ENCODE measurements at places on chromosomes 3 and 15. TPM values are rescaled to one million over a fixed set of nuclear protein-coding genes. Genes with fewer than 3 reads are reported as not detected.

- H3K27ac ChIP-seq, result no peak overlapping the region
- H3K4me1 ChIP-seq, result no peaks in the 10 kb centered on the region
- DNase-seq, result no peak
- H3K27me3 ChIP-seq, result no peaks in the 10 kb centered on the region
- H3K36me3 ChIP-seq, result no peaks in the 10 kb centered on the region
- H3K4me3 ChIP-seq, result no peak overlapping the region
These were observed 23.4 kb downstream of the DZIP1L start for GRCh38 chr3:138092023-138092422.

DNA sequence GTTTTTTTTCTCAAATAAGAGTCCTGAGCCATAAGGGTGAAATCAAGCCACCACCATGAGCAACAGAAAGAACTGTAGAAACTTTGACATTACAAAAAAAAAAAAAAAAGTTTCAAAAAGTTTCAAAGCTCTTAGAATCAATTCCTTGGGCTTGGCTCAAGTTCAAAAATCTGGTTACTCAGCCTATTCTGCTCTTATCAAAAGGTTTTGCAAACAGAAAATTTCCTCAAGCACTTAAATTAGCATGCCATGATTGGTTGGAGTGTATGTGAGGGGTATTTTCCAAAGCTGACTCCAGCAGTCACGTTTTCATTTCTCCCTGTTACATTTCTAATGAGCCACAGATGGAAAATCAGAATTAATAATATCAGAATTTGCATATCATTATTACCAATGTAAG lies 12.1 kb upstream of the PEX5L start:
- no peak overlapping the region for H3K4me3 ChIP-seq
- no peaks in the 10 kb centered on the region for H3K4me1 ChIP-seq
- DNase-seq, result peak; percentile 20
- no peaks in the 10 kb centered on the region for H3K36me3 ChIP-seq
- no peaks in the 10 kb centered on the region for H3K27me3 ChIP-seq

DNA sequence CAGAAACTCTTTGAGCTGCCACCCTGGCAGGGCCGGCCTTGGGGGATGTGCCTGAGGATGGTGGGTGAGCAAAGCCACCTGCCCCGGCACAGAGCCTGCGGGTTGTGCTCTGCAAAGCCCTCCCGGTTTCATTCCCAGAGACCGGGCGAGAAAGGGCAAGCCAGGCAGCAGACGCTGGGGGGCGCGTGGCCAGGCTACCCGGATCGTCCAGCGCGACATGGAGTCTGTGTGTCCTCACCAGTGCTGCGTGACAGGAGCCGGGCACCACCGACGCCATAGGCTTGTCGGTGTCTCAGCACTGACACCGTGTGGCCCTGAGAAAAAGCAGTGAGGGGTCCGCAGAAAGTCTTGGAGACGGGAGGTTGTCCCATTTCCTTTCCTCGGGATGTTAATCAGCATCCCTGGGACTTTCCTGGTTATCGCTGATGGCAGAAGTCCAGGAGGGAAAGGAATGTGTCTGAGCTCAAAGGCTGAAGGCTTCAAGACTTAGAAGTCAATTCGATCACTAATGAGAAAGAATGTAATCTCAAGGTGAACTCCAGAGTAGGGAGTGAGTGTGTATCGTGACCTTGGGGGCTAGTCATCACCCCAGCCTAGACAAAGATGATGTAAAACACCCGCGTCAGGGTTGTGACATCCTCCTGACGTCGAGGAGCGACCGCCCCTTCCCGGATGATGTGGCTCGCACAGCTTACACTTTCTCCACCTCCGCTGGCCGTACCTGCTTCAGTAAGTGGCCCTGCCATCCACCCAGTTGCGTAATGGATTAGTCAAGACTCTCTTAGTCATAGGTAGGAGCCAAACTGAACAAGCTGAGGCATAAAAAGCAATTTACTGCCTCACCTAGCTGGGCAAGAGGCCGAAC lies 36.3 kb upstream of the PLA2G4E start:
- H3K4me1 ChIP-seq, result peaks cover 5% of the 10 kb centered on the region
- peak; percentile 87 for DNase-seq
- H3K36me3 ChIP-seq, result no peaks in the 10 kb centered on the region
- peak overlapping the region; percentile 6 for H3K4me3 ChIP-seq
- H3K27ac ChIP-seq, result peak overlapping the region; percentile 74

- H3K4me3 ChIP-seq, result no peak overlapping the region
- H3K4me1 ChIP-seq, result peaks cover 15% of the 10 kb centered on the region
- H3K27me3 ChIP-seq, result no peaks in the 10 kb centered on the region
- H3K36me3 ChIP-seq, result no peaks in the 10 kb centered on the region
- no peak for DNase-seq
- no peak overlapping the region for H3K27ac ChIP-seq
These were observed 164.3 kb upstream of the IL12A start for GRCh38 chr3:159824333-159824732.

C2CD4B gene
- 2.4 TPM for total RNA-seq

DNA sequence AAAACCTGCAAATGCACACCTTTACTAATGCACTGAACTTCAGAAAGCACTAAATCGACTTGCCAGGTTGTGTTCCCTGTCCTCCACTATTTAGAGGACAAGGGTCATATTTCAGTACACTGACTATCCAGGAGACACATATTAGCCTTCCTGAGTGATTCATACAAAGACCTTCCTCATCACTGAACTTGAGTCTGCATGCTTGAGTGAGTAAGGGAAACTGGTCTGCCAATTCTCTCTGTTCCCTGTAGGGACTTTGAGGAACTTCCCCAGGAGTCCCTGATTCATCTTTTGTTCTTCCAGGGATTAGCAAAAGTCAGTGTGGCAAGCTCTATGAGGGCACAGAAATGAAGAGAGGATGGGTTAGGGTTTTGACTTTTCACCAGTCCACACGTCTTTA lies 565.9 kb downstream of the PDCD6IP start:
- H3K27me3 ChIP-seq, result no peaks in the 10 kb centered on the region
- H3K36me3 ChIP-seq, result no peaks in the 10 kb centered on the region
- no peaks in the 10 kb centered on the region for H3K4me1 ChIP-seq

WHAMM gene
- total RNA-seq, result 9.3 TPM

DNA sequence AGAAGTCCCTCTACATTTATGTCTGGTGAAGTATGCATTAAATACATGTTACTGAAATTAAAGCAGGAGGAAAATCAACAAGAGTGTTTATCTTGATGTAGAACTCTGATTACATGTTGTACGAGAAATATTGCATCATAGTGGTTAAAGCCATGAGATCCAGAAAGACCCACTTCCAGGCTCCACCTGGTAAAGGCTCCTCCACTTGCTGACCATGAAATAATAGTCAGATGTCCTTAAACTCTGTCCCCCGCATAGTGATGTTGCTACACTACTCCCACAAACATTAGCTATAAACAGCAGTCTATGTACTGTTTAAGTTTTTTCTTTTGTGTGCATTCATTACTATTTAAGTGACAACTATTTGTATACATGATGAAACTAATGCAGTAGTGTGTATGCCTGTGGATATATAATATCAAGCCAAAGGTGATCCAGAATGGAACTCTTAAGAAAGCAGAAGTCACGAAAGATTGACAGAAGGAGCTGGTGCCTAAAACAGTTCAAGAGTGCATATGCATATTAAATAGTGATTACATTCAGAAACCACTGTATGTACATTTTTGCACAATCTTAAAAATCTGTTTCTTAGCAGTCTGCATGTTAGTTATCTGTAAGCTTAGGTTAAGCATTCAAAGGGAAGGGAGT lies 264.4 kb upstream of the KCNMB2 start:
- H3K4me1 ChIP-seq, result no peaks in the 10 kb centered on the region
- no peaks in the 10 kb centered on the region for H3K36me3 ChIP-seq
- DNase-seq, result no peak
- H3K27ac ChIP-seq, result no peak overlapping the region
- no peak overlapping the region for H3K4me3 ChIP-seq

CEMIP gene
- 12.4 TPM for total RNA-seq

- no peak overlapping the region for H3K27ac ChIP-seq
- H3K4me3 ChIP-seq, result no peak overlapping the region
- H3K4me1 ChIP-seq, result no peaks in the 10 kb centered on the region
- no peaks in the 10 kb centered on the region for H3K36me3 ChIP-seq
These were observed 73.5 kb downstream of the SLC49A4 start for GRCh38 chr3:122868322-122868721.

- H3K27me3 ChIP-seq, result no peaks in the 10 kb centered on the region
- H3K27ac ChIP-seq, result no peak overlapping the region
- no peak overlapping the region for H3K4me3 ChIP-seq
- no peak for DNase-seq
- H3K4me1 ChIP-seq, result no peaks in the 10 kb centered on the region
These were observed 13.2 kb downstream of the DNASE1L3 start for GRCh38 chr3:58197588-58197987.

GRCh38 chr15:37372064-37372463 lies 271.7 kb upstream of the MEIS2 start:
- DNase-seq, result no peak
- H3K27ac ChIP-seq, result no peak overlapping the region
- no peak overlapping the region for H3K4me3 ChIP-seq

GRCh38 chr3:190209533-190209932 lies 88.8 kb upstream of the P3H2 start:
- H3K4me1 ChIP-seq, result no peaks in the 10 kb centered on the region
- H3K27me3 ChIP-seq, result no peaks in the 10 kb centered on the region
- no peak overlapping the region for H3K27ac ChIP-seq
- H3K36me3 ChIP-seq, result no peaks in the 10 kb centered on the region

- no peaks in the 10 kb centered on the region for H3K27me3 ChIP-seq
- H3K27ac ChIP-seq, result peak overlapping the region; percentile 63
- DNase-seq, result no peak
These were observed 270.0 kb upstream of the TPRG1 start for GRCh38 chr3:188901671-188902287.

DNA sequence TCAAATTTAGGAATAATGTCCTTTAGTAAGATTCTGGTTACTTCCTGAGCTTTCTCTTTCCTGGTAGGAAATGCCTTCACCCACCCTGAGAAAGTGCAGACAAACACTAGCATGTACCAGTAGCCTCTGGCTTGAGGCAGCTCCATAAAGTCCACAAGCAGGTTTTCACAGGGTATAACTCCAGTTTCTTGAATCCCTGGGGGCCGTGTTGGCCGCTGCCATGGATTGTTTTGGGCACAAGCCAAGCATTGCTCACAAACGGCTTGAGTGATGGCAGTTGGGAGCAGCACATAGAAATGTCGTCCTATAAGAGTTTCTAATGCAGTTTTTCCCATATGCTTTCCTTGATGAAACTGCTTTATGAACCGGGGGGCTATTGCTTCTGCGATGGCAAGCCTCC lies 164.1 kb downstream of the STXBP5L start:
- no peak overlapping the region for H3K4me3 ChIP-seq
- no peaks in the 10 kb centered on the region for H3K4me1 ChIP-seq
- no peak for DNase-seq
- H3K27ac ChIP-seq, result no peak overlapping the region

IQCH gene
- total RNA-seq, result 1.6 TPM

ARHGAP31 gene
- 70.3 TPM for total RNA-seq

DNA sequence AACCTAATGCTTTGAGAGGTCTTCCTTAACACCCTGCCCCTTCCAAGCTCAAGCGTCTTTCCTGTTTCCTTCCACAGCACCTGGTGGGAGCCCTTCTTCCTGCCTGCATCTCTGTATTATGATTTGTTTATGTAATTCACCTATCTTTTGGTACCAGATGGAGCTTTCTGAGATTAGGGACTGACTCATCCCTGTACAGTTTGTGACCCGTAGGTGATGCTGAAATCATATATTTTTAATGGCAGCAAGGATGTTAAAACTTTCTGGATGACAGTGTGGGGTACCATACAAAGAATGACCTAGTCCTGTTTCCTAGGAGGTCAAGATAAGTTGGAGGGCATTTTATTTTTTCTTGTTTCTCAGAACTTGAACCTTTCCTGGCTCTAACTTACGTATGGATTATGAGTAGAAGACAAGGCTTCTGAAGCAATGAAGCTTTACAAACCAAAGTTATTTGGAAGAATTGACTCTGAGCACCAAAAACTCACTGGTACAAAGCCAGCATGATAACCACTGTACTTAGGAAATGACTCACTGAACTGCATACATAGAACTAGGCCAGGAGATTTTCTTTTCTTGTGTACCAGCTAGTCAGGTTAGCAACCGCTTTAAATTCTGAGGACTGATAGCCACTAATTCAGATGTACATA lies 46.6 kb downstream of the HHLA2 start:
- H3K4me3 ChIP-seq, result no peak overlapping the region
- DNase-seq, result no peak
- H3K4me1 ChIP-seq, result peaks cover 10% of the 10 kb centered on the region
- no peaks in the 10 kb centered on the region for H3K27me3 ChIP-seq
- H3K27ac ChIP-seq, result no peak overlapping the region

GRCh38 chr3:190564175-190564574 lies 50.3 kb downstream of the IL1RAP start:
- H3K4me1 ChIP-seq, result peaks cover 7% of the 10 kb centered on the region
- no peak overlapping the region for H3K27ac ChIP-seq
- H3K4me3 ChIP-seq, result no peak overlapping the region
- no peak for DNase-seq
- no peaks in the 10 kb centered on the region for H3K36me3 ChIP-seq

DNA sequence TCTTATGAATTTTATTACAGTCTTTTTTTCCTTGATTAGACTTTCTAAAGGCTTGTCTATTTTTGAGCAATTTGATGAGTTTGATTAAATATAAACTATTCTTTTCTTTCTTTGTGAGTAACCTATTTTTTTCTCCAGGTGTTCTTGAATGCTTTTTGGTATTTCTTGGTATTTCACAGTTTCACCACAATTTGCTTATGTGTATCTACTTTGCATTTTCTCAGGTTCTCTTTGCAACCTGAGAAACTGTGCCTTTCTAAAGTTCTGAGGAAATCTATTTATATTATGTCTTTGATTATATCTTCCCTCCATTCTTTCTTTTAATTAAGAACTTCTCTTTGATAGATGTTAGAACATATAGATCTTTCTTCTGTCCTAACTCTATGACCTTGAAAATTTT lies 117.1 kb upstream of the MLF1 start:
- no peak overlapping the region for H3K27ac ChIP-seq
- H3K4me3 ChIP-seq, result no peak overlapping the region
- no peaks in the 10 kb centered on the region for H3K4me1 ChIP-seq
- no peak for DNase-seq
- H3K27me3 ChIP-seq, result no peaks in the 10 kb centered on the region
- H3K36me3 ChIP-seq, result no peaks in the 10 kb centered on the region

DNA sequence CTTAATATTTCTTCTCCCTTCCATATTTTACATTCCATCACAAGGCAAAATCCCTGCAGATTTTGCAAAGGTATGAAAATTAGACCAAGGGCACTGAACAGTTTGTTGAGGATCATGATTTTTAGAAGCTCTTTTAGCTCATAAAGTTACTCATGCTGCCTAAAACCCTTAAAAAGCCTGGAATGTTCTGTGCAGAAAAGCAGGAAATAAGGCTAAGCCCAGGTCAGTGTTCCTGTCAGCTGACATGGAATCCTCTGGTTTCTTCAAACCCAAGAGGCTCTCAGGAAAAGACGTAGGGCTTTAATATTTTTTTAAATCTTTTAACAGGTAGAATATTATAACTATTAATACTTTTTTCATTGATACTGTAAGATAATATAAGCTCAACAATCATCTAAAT lies 8.2 kb downstream of the CBLB start:
- H3K36me3 ChIP-seq, result no peaks in the 10 kb centered on the region
- no peak overlapping the region for H3K27ac ChIP-seq
- no peak overlapping the region for H3K4me3 ChIP-seq
- DNase-seq, result no peak

ANKRD63 gene
- not detected for total RNA-seq

Data from left lung (tissue), 14 donors.